ENCODE measurements at places on chromosomes 1 and 21.

DNA sequence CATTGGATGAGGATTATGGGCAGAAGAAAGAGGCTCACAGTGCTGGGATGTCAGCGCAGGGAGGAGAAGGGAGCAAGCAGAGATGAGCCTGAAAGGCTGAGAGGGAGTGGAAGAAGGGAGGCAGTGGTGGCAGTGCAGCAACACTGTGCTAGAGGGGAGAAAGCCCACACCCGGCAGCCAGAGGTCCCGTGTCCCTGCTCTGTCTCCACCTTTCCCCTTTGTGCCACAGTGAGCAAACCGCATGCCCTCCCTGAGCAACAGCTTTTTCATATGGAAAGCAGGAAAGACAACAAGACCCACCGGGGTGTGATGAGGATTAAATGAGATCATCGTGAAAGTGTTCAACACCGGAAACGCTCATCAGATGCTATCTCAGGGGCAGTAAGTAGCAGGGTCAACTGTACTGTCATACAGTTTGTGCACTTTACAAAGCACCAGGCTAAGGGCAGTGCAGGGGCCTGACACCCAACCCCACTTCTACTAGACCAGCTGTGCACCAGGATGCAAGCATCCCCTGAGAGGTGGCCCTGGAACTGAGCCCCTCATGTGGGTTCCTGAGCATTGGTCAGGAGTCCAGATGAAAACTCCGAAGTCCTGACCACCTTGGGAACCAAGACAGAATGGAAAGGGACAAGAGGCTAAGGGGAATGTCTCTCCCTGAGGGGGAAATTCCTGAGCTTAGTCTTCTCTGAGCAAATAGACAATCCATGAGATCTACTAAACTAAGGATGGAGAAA is 9.1 kb downstream of the NHLH1 start:
- DNase-seq = no peak

DNA sequence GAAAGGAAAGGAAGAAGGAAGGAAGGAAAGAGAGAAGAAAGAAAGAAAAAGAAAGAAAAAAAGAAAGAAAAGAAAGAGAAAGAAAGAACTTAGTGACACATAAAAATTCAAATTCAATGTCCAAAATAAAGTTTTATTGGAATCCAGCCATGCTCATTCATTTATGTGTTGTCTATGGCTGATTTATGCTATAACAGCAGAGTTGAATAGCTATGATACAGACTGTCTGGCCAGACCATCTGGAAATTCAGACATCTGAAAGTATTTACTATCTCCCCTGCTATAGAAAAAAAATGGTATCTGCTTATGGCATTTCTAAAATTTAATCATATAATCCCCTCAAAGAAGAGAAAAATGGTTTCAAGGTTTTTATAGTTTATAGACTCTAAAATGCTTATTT is 79.4 kb upstream of the RRP15 start:
- no peak for DNase-seq

DNA sequence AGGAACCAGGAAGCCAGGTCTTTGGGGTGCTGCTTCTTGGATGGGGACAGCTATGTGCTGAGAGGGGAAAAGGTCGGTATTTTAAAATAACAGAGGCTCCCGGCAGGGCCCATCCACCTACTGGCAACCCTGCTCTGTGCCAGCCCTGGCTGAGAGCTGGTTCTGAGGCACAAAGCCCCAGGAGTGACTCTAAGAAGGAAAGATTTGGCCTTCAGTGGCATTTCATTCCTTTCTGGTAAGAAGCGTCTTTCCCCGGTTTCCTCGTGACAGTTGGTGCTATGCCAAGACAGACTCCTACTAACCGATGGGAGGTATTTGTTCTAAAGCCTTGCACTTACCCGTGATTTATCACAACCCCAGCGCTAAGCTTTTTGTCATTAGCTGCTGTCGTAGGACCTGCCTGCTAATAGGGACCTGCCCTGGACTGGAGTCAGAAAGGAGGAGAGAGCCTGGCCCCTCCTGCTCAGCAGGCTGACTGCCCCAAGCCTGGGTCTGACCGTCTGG is 123.1 kb upstream of the ADAR start:
- no peak for DNase-seq

GRCh38 chr1:179017383-179018326 is 8.0 kb upstream of the FAM20B start:
- DNase-seq = no peak

DNA sequence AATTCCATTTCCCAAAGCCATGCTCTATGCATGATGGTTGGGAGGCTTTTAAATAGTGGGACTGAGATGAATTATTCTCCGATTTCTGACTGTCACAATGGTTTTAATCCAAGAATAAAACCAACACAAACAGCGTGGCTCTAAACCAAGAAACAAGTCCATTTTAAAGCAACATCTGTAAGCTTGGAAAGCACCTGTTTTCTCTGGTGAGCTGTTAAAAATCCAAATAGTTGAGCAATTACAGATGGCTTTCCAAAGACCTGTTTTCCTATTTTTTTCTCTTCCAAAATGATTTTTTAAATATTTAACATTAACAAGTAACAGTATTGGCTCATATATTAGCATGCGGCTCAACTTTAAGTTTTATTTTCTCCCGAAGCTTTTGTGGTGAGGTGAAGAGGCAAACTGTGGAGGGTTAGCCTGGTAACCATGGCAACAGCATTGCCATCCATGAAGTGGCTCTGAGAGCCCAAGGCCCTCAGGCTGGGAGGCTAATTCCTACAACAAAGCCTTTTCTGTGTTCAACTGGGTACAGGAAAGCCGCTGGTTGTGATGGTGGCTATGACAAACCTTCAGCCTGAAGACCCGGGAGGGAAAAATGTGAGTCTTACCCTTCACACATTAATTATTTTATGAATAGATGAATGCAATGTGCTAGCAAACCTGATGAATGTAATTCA is 56.7 kb upstream of the B3GALT5 start:
- DNase-seq = peak; percentile 47

- no peak for DNase-seq
Measured at GRCh38 chr1:15346346-15347030, 63.2 kb upstream of the EFHD2 start.

DNA sequence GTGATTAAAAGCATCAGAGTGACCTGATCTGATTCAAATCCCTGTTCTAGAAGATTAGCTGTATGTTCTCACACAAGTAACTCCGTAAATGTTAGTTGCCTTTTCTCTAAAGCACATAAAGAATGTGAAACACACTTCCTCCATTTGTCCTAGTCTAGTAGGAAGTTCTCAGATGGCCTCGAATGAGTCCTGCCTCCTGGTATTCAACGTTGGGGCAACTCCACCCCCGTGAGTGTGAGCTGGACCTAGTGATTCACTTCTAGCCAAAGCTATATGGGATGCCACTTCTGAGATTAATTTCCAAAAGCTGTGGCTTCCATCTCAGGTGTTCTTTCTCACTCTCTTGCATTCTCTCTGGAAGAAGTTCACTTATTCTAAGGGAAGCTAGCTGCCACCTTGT is 267.6 kb downstream of the GPATCH2 start:
- DNase-seq = no peak

DNA sequence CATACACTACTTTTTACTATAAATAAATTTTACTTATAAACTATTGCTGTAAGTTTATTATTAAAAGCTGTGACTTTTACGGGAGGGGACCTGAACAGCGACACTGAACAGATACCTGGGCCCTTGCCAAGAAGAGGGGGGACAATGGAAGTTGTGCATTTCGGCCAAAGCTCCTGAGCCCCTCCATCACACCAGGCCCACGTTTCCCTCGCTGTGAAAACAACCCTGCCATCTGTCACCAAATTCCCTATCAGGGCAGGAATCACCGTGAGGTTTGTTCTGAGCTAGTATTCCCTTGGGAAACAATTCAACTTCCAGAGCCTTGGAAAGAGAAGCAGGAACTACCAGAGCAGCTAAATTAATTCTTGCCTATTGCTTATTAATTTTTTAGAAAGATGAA is 37.0 kb downstream of the VTCN1 start:
- no peak for DNase-seq

- DNase-seq = no peak
Measured at GRCh38 chr1:11475748-11476147, 3.2 kb upstream of the DISP3 start.

GRCh38 chr1:54838565-54839180 is 37.5 kb upstream of the TTC22 start:
- DNase-seq = no peak

DNA sequence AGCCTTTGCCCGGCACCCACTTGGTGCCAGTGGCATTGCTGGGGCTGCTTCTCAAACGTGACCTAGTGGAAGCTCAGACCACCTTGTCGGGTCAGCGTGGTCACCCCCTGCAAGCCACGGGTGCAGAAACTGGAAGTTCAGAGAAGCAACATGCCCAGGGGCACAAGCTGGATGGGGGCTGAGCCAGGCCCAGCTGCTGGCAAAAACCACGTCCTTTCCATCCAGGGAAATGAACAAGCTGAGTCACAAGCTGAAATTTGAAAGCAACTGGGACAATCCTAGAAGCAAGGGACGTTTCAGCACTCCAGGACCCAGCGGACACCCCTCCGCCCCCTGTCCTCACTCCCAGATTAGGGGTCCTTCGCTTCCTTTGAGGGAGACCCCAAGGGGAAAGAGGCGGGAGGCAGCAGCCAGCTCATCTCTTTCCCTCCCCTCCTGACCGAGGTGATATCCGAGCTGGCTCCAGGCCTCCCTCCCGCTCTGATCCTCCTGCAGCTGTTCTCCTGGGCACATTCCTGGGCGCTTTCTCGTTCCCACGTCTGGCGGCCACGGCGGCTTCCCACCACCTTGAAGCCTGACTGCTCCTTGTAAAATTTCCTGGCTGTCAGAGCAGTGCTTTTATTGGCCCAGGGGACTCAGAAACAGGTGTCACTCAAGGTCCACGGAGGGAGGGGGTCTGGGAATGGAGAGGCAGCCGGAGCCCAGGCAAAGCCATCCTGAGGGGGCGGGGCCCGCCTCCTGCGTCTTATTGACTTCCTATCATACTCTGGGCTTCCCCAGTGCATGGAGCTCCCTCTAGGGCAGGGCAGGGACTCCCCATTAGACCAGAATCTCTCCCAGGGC is 62.8 kb downstream of the PAX7 start:
- DNase-seq = no peak

- no peak for DNase-seq
Measured at GRCh38 chr1:55217226-55217986, 2.2 kb upstream of the USP24 start.

DNA sequence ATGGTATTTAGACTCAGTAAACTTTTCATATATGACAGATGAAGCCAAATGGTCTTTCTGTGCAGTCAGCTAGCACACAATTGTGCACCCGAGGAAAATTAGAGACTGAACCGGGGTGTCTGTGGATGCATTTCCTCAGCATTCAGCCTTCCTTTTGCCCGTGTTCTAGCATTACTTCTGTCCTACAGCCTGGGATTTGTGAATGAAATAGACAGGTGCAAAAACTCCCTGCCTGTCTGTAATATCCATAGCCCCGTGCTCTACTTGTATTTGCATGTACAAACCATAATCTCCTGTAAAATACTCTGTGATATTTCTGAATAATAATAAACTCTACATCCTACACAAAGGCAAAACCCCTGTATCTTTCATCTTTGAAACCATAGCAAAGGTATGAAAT is 64.8 kb upstream of the LGALS8 start:
- no peak for DNase-seq

DNA sequence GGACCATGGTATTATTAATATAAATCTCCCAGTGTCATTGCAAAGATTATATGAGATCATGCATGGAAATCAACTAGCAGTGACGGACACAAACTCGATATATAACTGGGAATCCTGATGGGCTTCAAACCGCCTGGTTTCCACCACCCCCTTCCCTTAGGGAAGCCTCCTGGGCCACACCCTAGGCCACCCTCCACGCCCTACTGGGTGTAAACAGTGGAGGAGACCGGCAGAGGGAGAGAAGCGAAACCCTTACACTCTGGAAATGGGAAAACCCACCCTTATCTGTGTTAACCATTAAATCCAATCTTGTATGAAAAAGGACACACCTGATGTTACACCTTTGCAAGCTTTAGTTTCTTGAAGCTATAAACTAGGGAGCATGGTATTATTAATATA is 595 bp upstream of the ZNHIT6 start:
- DNase-seq = no peak

DNA sequence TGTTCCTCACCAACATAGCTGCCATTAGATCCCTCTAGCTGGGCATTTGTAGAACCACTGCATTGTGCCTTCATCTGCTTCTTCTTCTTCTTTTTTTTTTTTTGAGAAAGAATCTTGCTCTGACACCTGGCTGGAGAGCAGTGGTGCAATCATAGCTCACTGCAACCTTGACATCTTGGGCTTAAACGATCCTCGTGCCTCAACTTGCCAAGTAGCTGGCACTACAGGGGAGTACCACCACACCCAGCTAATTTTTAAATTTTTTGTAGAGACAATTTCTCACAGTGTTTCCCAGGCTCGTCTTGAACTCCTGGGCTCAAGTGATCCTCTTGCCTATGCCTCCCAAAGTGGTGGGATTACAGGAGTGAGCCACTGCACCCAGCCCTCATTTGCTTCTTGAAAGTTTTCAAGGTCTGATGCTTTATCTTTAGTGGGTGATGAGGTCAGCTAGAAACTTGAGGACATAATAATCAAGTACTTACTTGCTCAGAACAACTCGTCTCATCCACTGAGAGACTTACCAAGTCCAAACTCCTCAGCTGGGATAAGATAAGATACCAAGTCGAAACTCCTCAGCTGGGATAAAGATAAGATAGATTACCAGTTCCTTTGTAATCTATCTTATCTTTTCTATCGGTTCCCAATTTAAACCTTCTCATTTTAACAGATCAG is 71.5 kb downstream of the MACF1 start:
- no peak for DNase-seq

DNA sequence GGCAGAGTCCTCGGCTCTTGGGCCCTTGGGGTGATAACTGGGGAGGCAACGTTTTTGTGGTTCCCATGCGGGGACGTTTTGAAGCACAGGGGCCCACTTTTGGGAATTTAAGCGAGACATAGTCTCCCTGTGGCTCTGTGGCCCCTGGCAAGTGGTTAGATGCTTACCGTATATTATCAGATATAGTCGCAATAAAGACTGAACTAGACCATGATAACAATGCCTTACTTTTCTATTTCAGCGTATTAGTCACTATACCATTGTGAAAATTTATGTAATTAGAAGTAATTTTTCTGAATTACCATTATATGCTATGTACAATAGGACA is 538 bp upstream of the RCAN1 start:
- DNase-seq = no peak

- DNase-seq = no peak
Measured at GRCh38 chr1:208058756-208059155, 147.8 kb upstream of the CD34 start.

DNA sequence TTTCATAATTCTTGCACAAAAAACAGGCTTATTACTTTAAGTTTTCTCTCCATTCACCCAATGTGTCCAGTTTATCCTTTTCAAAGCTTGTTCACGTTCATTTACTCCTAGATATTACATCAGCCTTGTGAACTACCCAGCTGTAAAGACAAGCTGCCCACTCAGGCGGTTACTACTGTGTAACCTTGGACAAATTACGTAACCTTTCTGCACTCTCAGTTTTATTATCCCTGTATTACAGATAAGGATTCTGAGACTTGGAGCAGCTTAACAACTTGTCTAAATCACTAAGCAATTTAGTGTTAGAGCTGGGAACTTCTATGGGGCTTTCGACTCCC is 20.5 kb upstream of the LPAR3 start:
- DNase-seq = no peak

Measured in NCI-H187 treated with DMSO at 0.1 percent for 48 hours (cell line).